ENCODE measurements at places on chromosomes 6 and 20.

DNA sequence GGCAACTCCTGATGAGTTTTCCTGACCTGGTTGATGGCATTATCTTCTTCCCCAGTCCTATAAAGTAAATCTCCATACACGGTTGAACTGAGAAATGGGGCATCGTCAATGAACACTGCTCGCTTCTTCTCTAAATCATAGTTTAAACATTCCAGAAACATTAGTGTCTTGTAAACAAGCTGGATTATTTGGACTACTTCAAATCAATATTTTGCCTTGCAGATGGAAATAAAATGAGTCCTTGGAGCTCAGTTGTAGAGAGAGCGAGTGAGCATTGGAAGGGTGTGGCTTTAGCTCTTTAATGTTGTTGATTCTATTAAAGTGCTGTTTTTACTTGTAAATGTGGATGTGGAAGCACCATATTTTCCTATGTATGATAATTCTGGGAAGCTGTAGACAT is 18.4 kb downstream of the C6orf89 start:
- DNase-seq = no peak

GRCh38 chr6:34514593-34515472 is 41.3 kb downstream of the SPDEF start:
- peak; percentile 84 for DNase-seq

DNA sequence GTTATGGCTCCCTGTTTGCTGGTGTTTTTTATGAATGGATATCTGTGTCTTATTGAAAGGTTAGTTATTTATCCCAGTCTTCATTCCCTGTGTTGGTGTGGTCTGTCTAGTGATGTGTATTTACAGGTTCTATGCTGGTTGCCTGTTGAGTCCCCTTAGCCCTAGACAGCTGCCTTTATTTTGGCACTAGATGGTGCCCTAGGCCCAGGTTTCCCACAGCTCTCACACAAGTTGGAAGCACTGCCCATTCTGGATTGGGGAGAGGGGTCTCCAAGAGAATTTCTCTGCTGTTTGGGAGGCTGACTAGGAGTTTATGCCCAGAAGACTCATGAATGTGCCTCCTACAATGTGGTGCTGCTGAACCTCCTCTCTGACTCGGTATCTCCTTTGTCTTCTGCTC is 12.4 kb downstream of the GRM1 start:
- peak; percentile 54 for DNase-seq

- DNase-seq = peak; percentile 33
These were observed 497 bp downstream of the BMP7 start for GRCh38 chr20:57265997-57266290.

DNA sequence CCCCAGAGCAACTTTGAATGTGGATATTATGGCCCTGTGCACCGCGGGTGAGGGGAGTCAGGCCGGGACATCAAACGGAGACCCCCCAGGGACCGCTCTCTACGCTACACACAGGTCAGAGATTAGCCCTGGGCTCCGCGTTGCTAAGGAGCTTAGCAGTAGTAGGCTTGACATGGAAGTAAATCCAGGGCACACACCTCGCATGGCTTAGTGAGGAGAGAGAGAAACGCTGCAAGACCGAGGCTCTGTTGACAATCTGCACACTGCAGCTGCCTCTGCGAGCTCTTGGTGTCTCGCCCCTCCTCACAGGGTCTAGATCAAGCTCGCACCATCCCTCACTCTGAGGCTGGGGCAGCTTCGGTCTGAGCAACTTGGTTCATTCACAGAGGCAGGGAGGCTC is 116.1 kb upstream of the CDH4 start:
- DNase-seq = no peak

- DNase-seq = peak; percentile 81
These were observed 76.8 kb upstream of the PIM1 start for GRCh38 chr6:37092923-37093727.

DNA sequence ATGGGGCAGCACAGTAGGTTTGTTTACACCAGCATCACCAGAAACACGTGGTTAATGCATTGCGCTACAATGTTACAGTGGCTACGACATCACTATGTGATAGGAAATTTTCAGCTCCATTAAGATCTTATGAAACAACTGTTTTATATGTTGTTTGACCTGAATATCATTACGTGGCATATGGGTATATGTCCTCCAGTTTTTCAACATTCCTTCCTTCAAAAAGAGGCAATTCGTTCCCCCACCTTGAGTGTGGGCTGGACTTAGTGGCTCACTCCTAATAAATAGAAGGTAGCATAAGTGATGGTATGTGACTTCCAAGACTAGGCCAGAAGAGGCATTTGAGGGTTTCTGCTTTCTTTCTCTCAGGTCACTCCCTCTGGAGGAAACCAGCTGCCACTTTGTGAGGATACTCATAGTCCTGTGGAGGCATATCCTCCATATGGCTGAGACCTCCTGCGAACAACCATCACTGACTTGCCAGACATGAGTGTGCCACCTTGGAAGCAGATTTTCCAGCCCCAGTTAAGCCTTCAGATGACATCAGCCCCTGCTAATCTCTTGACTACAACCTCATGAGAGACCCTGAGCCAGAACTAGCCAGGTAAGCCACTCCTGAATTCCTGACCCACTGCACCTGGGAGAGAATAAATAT is 2.3 kb upstream of the TRAM2 start:
- no peak for DNase-seq

GRCh38 chr6:168139121-168139520 is 60.1 kb upstream of the FRMD1 start:
- no peak for DNase-seq

GRCh38 chr6:79600812-79601609 is 30.1 kb upstream of the SH3BGRL2 start:
- DNase-seq = peak; percentile 76

- no peak for DNase-seq
These were observed 75.6 kb downstream of the CNBD2 start for GRCh38 chr20:36043892-36044515.

- no peak for DNase-seq
These were observed 7.0 kb downstream of the GOPC start for GRCh38 chr6:117595099-117595923.

DNA sequence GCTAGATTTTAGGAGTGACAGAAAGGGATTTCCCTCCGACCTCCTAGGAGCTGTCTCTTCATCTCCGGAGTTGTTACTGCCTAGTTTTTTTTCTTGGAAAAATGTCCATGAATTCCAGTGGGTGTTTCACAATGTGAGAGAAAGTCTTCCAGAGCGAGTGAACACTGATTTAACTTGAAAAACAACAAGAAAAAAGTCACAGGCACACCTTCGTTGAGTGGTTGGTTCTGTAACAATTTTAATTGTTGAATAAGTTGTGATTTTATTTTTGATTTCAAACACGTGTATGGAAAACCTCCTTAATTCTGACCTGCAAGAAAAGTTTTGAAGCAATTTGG is 2.9 kb downstream of the TFAP2C start:
- DNase-seq = peak; percentile 56

DNA sequence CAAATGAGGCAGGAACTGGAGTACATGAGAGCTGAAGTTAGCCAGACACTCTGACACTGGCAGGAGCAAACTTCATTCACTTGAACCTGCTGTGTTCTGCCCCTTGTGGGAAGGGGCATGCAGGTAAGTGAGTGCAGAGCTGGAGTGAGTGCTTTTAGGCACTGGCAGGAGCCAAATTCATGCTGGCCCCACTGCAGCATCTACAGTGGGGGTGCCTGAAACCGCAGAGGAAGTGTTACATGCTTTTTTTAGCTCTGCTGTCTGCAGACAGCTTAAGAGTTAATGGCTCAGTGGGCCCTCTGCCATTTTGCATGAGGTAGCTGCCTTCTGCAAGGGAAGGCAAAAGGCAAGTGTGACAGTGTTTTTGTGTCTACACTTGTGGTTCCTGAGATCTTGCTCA is 167.9 kb upstream of the SYNCRIP start:
- DNase-seq = no peak

DNA sequence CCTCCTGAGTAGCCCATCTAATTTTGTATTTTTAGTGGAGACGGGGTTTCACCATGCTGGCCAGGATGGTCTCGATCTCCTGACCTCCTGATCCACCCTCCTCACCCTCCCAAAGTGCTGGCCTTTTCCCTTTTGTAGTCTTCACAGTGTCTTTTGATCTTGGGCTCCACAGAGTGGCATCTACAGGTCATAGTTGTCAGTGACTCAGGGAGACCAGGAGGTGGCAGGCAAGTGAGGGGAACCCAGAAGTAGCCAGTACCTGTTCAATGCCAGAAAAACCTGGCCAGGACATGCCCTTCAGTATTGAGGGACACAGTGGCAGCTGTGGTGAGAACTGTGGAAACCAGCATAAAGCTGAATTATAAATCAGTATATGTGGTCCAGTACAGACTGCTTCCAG is 19.6 kb downstream of the RPP21 start:
- DNase-seq = no peak

DNA sequence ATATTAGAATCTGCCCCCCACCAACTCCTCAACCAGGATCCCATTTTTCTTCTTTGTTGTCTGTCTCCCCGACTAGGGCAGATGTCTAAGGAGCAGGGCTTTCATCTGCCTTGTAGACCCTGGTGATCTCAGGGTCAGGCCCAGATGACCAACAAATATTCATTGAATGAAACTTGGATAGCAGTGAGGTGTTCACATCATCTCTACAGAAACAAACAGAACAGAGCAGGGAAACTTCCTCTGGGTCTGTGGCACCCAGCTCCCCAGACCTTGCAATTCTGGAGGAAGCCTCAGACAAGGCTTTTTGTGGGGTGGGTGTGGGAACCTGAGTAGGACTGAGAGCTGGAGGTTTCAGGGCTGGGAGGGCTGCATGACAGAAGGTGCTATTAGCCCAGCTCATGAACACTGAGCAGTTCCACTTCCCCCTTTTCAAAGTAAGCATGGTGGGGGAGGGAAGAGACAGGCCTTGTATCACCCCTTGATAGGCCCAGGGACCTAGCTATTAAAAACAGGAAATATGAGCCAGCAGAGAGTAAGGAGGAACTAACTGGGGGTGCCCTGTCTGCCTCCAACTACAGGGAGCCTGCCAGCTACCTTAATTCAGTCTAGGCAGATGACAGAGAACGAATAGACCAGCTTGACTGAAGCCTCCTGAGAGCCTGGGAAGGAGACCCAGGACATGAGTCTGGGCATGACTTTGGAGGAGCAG is 37.3 kb upstream of the TOP1 start:
- no peak for DNase-seq

DNA sequence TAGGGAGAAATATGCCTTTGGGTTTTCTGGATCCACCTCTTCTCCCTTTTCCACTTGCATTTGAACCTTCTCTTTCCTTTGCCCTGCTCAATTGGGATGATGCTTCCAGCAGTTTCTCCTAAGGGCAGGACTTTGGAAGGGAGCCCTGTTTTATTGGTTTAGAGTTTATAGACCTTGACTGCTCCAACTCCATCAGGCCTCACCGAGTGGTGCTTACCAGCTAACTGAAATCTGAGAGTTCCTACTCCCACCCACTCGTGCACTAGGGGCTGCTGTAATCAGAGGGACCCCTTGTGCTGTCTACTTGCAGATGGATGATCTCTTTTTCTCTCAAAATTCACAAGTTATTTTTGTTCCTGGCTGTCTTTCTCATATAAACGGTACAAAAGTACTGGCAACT is 121.3 kb upstream of the SLC22A16 start:
- no peak for DNase-seq

GRCh38 chr6:20437639-20438038 is 36.0 kb downstream of the E2F3 start:
- no peak for DNase-seq

DNA sequence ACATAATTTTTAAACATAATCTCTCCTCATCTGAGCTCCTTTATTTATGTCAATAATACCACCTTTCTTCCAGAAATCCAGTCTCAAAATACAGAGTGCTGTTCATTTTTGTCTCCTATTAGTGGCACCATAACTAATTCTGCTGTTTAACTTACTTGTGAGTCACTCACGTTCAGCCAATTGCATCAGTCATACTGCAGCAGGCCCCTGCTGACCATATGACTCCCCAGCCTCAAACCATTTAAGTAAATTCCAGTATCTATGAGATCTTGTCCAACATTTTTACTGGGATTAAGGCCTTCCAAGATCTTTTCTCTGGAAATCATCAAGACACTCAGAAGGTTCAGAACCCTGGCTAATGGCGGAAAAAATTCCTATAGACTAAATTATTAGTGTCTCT is 982.2 kb upstream of the MAP3K7 start:
- DNase-seq = peak; percentile 16

DNA sequence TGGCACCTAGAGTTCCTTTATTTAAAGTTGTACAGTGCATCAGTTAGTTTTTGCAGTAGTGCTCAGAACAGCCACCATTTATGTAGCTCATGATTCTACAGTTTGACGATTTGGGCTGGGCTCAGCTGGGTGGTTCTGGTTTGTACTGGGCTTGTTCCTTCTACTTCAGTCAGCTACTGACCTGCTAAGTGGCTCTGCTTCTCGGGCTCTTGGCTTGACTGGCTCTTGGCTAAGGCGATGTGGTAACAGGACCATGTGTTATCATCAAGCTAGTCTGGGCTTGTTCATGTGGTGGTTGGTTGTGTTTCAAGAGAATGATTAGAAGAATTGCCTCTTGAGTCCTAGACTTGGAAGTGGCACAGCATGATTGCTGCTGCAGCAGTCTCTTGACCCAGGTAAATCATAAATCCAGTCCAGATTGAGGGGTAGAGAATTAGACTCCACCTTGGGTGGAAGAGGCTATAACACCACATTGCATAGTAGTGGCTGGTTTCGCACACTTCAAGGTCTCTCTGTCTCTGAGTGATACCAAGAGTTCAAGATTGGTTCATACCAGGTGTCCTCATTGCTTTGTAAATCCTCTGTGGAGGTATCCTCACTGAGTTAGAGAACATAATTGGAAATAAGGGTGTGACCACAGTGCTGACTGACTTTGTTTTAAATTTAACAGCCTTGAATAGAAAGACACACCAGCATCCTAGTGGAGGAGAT is 253.0 kb downstream of the ARID1B start:
- DNase-seq = no peak

- DNase-seq = peak; percentile 46
These were observed 131.6 kb upstream of the ESR1 start for GRCh38 chr6:151675746-151676459.

DNA sequence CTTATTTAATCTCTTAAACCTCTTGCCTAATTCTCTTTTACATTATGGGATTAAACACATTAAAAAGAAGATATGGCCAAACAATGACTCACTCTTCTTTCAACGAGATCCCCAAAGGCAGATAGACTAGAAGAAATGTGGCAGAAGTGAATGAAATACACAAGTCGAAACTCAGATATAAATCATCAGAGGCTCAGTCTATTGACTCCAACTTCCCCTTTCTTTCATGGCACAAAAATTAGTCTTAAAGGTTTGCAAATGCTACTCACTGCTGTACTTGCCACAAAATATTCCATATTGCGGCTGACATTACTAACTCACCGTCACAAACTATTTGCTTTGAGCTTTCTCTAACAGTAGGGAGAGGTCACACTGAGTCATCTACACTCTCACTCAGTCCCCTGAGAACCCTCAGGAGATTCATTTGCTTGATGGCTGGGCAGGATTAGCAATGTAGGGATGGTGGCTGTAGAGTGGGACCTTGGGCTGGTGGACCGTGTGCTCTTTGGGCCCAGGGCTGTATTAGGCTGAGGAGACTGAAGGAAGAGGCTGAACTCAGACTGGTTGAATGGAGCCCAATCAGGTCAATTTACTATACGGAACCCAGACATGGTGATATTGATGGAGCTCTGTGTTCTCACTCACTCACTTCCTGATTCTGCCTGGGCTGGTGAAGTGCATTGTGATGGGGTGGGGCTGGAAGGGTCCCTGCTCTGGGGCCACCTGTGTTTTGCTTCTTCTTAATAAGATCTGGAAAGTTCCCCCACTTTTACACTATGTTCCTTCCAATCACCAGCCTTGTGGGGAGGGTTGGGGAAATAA is 42.8 kb upstream of the UBR2 start:
- peak; percentile 42 for DNase-seq

GRCh38 chr20:41048461-41049301 is 20.1 kb downstream of the TOP1 start:
- DNase-seq = no peak

- no peak for DNase-seq
These were observed 7.8 kb downstream of the GTPBP2 start for GRCh38 chr6:43621078-43621835.

GRCh38 chr6:170048615-170049256 is 242.1 kb downstream of the DLL1 start:
- no peak for DNase-seq
